ENCODE measurements at places on chromosomes 11 and 22.

- no peak for DNase-seq
These were observed 41.8 kb downstream of the GDPD4 start for GRCh38 chr11:77259641-77260040.

GRCh38 chr11:18633256-18634139 lies 644 bp downstream of the SPTY2D1 start:
- no peak for DNase-seq

- DNase-seq: no peak
These were observed 97.9 kb upstream of the RTL6 start for GRCh38 chr22:44595841-44596341.

- DNase-seq: no peak
These were observed 76.7 kb downstream of the SVIP start for GRCh38 chr11:22752908-22753310.

- DNase-seq: no peak
These were observed 1491.7 kb upstream of the RAG2 start for GRCh38 chr11:38089726-38090125.

GRCh38 chr11:69427906-69428880 lies 53.3 kb upstream of the LINC01488 start:
- no peak for DNase-seq

DNA sequence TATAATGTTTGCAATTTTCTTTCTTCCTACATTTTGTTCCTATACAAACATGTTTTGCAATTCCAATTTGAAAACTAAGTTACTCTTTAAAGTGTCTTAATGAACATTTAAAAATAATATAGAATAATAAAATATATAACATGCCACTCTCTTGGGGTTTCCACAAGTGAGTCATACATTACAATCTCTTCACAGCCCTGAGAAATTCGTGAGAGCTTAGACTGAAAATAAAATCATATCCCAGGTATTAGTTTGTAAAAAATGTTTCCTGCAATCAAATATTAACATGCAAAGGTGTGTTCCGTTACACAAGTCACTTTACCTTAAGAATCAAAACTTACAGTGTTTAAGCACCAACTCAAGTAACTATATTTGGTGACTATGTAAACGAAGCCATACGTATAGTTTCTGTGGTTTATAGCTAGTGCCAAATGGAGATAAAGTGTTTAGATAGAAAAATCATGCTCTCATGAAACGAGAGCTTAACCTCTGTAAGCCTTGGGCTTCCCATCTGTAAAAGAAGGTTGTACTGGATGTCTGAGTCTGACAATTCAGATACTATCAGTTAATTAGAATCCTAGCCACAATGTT lies 253.6 kb upstream of the ANO3 start:
- DNase-seq: no peak

DNA sequence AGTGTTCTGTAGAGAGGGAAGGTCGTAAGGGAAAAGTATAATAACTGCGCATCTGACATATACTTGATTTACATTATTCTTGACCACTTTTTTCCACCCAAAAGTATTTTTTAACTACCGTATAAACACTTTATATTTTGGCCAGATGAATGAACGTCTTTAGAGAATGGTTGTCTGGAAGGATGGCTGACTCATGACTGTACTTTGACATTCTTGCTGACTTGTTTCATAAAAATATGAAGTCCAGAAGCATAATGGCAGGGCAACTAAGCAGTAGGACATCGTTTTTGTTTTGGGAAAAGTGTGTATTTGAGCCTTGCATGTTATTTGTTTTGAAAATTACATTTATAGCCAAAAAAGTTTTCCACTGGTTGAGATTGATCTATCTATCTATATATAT lies 110.0 kb downstream of the OSBP2 start:
- no peak for DNase-seq

GRCh38 chr11:61912530-61912898 lies 4.9 kb downstream of the RAB3IL1 start:
- DNase-seq: no peak

DNA sequence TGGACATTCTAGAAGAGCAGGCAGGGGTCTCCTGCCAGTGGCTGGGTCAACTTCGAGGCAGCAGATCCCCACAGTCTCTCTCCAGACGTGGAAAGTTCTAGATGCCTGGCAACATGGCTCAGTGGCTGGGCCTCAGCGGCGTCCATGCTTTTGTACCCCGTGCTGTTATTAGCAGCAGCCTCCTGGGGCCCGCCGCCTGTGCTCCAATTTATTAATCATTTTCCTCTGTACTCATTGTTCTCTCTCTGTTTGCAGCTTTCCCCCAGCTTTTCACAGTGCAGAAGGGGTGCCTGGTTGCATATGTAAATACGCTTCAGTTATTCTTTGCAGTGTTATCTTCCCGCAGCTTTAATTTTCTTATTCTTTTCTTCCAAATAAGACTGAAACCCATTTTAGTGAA lies 515.1 kb downstream of the TBC1D22A start:
- DNase-seq: no peak

- no peak for DNase-seq
These were observed 11.6 kb downstream of the ELF5 start for GRCh38 chr11:34501949-34502348.

- DNase-seq: peak; percentile 71
These were observed 103.5 kb downstream of the DDX10 start for GRCh38 chr11:108768370-108768769.

DNA sequence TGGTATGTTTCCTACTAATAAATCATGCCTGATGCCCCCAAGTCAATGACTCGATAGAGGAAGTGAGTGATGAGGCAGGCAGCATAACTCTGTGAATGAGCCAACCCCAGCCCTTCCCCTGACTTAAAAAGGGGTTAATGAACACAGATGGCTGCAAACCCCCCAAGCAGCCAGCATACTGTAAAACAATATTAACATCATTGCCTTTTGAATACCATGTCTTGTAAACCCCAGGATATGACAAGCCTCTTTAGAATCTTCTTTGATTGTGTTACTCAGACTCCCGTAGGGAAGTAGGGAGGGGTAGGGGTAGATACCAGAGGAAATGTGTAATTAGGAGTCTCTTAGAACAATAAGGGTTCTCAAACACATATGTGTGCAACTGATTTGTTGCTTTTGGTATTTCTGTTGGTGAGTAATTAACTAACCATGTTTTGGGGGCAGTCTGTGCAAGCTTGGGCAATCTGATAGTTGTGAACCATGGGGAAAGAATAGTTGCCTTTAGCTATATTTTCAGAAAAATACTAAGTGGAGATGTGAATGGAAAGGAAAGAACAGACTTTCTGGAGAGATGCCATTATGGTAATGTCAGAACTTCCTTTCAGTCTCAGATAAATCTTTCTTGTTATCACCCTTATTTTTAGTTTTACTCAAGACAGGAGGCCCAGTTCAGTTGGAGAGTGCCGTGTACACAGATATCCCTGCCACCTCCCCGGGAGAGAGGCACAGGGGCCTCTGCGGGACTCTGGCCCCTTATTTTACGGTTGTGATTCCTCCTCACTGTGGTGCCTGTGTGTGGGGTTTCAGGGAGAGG lies 701.8 kb downstream of the NTM start:
- peak; percentile 98 for DNase-seq

- DNase-seq: no peak
These were observed 113.7 kb downstream of the FEZ1 start for GRCh38 chr11:125382314-125382791.

DNA sequence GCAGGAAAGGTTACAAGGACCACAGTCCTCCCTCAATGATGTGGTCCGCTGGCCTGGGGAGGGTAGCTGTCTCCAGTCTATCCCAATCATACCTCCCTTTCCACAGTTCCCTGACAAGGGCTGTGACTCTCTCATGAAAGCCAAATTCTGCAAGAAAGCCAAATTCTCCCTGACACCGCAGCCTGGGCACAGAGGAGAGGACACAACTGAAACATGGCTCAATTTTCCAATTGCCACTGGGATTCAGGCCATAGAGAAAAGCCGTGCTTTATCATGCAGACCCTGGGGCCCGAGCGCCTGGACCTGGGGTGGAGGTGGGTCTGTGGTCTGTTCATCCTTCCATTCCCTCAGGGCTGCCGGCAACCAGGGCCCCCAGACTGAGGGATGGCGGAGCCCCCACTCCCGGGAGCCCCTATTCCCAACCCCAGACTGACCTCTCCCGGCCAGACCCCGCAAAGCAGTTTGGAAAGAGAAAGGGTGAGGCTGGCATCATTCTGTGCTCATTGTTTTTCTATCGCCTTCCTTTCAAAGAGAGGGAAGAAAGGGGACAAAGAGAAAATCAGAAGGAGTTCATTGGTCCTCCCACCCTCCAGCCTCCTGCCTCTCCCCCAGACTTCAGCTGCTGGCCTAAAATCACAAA lies 239.5 kb downstream of the BUD13 start:
- DNase-seq: no peak

DNA sequence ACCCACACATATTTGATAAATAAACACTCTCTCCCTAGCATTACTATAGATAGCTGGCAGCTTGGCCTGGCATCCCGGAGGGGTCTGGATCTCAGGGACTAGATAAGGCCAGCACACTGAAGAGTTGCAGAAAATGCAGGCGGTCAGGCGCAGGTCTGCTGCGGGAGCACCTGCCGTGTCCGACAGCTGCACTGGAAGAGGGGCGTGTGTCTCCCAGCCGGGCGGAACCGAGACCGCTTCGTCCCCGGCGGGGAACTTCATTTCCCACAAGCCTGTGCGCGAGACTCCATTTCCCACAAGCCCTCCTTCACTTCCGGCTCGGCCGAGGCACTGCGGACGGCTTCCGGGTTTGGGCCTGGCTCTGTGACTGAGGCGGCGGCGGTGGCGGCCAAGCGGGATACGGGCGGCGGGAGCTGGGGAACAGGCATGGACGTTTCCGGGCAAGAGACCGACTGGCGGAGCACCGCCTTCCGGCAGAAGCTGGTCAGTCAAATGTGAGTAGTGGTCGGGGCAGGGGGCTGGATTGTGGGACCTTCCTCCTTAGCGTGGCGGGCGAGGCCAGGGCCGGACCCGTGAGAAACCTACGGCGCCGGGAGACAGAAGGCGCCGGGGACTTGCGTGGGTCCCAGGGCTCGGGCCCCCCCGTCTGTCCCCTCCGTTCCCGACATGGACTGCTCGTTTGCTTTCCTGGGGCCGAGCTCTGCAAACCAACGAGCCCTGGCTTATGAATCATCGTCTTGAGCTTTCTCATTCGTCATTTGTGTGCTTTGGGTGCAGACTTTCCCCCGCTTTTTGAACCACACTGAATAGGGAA lies at the start of gene MED15:
Gene MED15, plus strand, starts transcription at position 358 of the 814 bp plus-strand sequence. Its CDS starts 69 bp downstream, at position 427.
- DNase-seq: no peak

DNA sequence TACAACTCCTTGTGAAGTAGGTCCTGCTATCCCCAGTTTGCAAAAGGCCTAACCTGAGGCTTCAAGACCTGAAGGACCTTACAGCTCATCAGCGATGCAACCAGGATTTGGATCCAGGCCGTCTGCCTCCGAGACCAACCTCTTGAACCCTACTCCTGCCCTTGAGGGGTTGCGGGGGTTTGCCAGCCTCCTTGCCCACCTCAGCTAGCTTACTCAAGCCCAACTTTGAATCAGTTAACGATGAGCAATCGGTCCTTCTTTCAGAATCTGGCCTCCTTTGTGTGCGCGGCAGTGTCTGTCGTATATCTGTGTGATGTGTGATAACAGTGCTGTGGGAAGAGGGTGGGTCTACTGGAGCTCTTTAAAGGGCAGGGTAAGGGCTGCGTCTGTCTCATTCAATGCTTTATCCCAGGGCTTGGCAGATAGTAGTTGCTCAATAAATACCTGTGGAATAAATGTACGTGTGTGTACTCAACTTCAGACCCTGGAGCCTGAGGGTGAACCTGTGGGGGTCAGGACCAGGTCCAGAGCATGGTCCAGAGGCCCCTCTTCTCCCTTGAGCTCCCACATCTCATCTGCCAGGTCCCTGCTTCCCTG lies 3.2 kb downstream of the CHRM1 start:
- no peak for DNase-seq

DNA sequence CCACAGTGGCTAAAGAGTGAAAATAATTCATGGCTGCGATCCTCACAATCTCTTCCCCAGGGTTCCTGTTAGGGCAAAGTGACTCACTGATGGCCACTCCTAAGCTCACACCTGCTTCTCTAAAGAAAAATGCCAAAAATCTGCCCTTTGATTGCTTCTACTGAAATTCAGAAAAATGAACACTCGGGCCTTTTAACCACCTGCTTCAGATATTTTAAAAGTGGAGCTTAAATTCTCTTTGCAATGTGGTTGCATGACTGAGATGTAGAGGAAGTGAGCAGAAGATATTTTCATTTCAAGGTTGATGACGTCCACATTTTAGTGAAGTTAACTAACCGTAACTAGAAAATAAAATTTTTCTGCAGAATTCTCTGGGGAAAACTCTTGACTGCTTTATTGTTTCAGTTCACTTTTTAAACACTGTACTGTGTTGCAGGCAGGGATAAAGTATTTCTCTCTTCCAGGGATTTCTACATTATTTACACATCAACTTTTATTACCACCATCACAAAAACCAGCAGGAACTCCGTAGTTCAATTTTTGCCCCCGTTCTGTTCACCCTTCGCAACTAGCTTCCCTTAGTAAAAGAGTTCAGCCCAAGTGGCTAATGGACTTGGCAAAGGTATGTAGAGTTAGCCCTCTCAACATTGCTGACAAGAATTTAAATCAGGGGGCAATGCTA lies 8.5 kb downstream of the RAB30 start:
- peak; percentile 44 for DNase-seq

DNA sequence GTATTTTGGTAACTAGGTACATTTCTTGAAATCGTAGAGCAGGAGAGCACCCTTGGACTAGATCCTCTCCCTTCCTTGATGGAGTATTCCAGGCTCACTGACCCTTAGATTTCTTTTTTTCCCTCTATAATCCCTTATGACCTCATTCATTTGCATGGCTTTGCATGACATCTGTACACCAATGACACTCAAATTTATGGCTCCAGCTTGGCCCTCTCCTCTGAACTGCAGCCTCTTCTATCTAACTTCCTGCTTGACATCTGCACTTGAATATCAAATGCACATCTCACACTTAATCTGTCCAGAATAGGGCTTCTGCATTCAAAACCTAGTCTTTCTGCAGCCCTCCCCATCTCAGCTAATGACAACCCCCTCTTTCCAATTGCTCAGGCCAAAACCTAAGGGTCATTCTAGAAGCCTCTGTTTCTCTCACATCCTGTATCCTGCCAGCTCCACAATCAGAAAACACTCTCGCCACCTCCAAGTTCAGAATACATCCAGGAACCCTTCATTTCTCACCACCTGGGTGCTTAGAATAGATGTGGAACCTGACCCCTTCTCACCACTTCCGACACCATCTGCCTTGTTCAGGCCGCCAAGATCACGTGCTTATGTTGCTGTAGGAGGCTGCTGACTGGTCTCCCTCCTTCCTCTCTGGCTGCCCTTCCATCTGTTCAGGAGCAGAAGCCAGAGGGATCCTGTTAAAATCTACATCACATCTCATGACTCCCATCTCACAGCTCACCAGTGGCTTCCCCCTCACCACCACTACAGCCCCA lies 138.9 kb upstream of the MTNR1B start:
- no peak for DNase-seq

GRCh38 chr22:50698546-50698945 lies 25.9 kb downstream of the SHANK3 start:
- DNase-seq: no peak

GRCh38 chr11:1546536-1547466 lies 25.3 kb downstream of the DUSP8 start:
- DNase-seq: no peak

GRCh38 chr11:66429983-66430602 lies 8.6 kb downstream of the MRPL11 start:
- no peak for DNase-seq
